SW480 (cell line): ENCODE measurements at places on chromosomes 7 and 10.

GRCh38 chr10:70337201-70337651 lies 45.2 kb downstream of the LRRC20 start:
- DNase-seq: peak; percentile 72

DNA sequence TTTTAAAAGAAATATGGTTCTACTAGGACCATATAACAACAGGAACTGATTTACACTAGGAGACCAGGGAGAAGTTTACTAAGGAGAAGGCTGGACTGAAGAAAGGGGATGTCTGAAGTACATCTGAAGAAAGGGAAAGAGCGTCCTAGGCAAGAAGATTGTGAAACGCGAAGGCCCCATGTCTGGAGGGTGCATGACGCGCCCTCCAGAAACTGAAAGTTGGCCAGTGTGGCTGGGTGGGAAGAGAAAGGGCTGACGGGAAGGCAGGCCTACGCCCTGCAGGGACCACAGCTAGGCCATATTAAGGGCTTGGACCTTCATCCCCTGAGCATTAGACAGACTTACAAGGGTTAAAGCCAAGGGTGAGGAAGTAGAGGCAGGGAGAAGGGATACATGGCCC lies 158.0 kb downstream of the TRIL start:
- DNase-seq: no peak

DNA sequence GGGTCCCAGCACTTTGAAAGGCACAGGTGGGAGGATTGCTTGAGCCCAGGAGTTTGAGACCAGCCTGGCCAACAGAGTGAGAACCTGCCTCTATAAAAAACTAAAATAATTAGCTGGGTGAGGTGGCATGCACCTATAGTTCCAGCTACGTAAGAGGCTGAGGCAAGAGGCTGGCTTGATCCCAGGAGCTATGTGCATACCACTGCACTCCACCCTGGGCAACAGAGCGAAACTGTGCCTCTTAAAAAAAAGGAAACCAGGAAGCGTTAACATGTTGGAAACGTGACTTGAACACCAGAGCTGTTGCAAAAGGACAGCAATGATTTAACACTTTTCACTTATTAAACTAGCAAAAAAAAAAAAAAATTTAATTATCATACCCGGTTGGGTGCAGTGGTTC lies 12.6 kb downstream of the BAZ1B start:
- no peak for DNase-seq

- no peak for DNase-seq
Observed at GRCh38 chr7:1707756-1708595, 37.9 kb downstream of the ELFN1 start.

DNA sequence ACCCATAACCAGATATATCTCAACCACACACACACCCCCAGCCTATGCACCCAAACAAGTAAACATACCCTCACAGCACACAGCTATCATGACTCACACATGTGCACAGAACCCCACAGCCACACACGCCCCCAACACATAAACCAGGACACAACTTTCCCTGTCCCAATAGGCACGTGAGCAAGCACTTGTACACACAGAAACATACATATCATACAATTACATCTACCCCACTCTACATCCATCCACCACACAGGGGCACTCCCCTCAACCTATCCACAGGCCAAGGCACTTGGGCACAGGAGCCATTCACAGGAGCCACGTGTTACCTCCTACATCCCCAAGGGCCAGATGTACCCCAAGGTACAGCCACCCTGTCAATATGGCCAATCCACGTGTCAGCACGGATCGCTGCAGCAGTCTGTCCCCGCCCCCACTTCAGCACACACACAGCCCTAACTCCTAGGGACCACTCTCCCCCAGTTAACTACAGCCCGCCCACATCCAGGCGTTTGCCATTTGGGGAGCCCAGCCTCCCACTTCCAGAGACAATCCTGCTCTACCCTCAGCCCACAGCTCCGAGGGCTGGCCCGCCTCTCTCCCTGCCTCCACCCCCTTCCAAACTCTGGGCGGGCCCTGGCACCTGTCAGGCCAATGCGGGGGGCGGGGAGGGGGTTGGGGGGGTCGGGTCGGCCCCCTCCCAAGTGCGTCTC lies 163.5 kb downstream of the SH3PXD2A start:
- DNase-seq: no peak

GRCh38 chr7:67550801-67551436 lies 554.3 kb downstream of the TYW1 start:
- no peak for DNase-seq

DNA sequence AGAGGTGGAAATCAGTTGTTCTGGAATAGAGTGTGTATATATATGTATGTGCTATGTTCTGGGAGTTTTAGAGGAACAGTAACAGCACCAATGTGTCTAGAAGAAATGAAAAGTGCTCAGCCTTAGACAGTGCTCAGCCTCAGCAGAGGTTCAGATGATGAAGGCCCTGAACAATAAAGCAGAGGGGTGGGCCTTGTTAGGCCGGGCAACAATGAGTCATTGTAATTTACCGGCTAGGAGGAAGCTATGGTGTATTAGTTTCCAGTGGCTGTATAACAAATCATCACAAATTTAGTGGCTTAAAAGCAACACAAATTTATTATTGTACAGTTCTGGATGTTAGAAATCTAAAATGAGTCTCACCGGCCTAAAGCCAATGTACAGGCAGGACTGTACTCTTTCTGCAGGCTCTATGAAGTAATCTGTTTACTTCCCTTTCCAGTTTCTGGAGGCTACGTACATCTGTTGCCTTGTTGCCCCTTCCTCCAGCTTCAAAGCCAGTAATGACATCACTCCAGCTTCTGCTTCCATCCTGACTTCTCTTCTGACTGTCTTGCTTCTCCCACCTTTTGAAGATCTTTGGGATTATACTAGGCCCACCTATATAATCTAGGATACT lies 84.6 kb downstream of the CH25H start:
- DNase-seq: peak; percentile 13

DNA sequence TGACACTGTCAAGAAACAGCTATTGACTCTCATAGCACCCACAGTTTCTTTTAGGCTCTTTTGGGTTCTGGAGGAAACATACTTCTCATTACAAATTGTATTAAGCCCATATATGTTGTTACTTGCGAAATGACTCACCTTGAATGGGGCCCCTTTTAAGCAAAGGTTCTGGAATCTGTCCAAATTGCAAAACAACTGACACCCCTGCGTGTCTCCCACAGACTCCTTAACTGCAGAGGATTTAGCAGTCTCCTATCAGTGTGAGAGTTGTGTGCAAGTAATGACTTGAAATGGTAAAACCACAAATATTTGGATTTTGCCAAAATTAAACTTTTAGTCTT lies 192.3 kb downstream of the DNAJC1 start:
- DNase-seq: no peak

- DNase-seq: no peak
Observed at GRCh38 chr7:35685781-35686180, 9.2 kb downstream of the HERPUD2 start.
